ENCODE measurements at places on chromosomes 4 and X.

DNA sequence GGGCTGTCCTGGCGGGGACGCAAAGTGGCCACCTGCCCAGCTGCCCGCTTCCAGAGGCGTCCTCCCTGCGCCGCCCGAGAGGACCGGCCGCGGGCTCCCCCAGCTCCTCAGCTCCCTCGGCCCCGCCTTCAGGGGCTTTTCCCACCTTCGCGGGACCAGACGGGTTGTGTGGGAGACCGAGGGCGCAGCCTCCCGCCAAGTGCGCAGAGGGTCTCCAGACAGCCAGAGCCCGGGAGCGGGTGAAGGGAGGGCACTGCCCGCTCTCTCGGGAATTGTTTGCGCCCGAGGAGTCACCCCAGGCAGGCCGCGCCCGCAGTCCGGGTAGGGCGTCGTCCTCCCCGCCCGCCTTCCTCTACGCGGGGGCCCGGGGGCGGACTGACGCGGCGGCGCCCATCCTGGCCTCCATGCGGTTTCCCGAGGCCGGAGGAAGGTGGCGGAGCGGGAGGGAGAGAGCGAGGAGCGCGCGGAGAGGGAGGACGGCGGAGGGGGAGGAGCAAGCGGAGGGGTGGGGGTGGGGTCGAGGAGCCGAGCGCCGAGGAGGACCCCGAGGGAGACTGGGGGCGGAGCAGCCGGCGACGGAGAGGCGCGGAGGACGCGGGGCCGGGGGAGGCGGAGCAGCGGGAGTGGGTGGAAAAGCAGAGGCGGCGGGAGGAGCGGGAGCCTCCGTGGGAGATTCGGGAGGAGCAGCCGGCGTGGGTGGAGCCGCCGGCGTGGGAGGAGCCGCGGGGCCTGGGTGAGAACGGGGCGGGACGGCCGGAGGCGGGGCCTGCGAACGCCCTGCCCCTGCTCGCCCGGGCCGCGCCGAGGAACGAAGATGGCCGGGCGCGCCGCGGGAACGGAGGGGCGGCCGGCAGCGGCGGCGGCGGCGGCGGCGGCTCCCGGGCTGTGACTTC lies 47.5 kb downstream of the CLDN34 start:
- DNase-seq, result peak; percentile 81

DNA sequence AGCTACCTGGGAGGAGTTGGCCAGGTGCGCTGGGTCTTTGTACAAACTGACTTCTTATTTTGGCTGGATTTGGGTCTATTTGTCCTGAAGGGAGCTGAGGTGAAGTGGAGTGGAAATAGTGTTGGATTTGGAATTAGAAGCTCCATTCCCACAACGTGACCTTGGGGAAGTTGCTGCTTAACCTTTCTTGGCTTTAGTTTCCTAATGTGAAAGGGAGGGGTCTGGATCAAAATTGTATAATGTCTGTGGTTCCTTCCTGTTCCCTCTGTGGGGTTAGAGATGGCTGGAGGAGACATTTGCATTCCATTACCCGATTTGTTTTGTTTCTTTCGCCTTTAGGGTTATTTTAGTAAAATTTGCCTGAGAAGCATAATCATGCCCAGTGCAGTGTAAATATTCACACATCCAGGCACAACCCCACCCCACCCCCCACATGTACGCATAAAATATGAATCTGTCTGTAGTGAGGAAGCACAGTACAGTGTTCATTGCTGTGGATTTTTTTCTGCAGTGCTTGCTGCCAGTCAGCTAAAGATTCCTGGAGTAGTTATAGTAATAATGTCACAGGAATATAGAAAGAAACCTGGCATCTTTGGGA lies 21.5 kb downstream of the JADE1 start:
- DNase-seq, result no peak

- no peak for DNase-seq
These were observed 1668.1 kb upstream of the AGA start for GRCh38 chr4:179110356-179110755.

GRCh38 chrX:152936306-152936705 lies 38.4 kb downstream of the ZNF185 start:
- no peak for DNase-seq

DNA sequence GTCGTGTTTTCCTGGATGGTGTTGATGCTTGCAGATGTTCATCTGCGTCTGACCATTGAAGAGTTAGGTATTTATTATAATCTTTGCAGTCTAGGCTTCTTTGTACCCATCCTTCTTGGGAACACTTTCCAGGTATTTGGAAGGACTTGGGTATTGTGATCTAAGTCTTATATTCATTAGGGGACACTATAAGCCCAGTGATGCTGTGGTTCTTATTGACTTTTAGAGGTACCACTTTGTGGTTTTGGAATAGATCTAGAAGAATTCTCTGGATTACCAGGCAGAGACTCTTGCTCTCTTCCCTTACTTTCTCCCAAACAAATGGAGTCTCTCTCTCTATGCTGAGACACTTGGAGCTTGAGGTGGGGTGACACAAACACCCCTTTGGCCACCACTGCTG lies 41.6 kb downstream of the AFM start:
- no peak for DNase-seq

DNA sequence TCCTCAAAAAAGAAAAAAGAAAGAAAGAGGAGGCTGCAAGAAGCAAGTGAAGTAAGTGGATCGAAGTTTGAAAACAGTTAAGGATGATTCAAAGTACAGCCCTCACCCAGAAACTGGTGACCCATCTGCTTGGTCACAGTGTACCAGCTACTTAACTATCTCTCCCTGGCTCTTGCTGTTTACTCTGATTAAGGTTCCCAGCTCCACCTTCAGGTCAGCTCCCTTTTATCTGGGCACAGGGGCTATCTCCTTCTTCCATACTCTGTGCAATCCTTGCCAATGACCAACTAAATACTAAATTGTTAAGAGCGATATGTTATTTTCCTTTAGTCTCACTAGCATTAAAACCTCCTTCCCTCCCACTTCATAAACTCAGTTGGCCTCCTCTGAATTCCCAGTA lies 81.5 kb upstream of the SMIM10 start:
- no peak for DNase-seq

- no peak for DNase-seq
These were observed 98.7 kb downstream of the NFKB1 start for GRCh38 chr4:102599886-102600285.

GRCh38 chr4:74764119-74764518 lies 30.2 kb downstream of the BTC start:
- no peak for DNase-seq

DNA sequence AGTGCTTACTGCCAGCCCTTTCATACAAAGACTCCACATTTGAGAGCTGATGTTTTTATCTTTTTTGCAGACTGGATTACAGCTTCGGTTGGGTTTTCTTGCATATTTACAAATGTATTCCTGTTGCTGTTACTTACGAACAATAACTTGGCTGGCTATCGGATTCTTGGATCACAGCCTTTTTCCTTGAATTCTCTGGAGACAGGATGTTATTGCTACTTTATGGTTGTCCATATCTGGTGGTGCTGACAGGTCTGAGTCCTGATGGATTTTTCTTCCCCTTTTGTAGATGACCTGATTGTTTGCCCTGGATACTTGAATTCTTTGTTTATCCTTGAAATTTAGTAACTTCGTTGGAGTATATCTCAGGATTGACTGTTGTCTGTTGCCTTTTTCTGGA lies 77.7 kb downstream of the PDK3 start:
- no peak for DNase-seq

DNA sequence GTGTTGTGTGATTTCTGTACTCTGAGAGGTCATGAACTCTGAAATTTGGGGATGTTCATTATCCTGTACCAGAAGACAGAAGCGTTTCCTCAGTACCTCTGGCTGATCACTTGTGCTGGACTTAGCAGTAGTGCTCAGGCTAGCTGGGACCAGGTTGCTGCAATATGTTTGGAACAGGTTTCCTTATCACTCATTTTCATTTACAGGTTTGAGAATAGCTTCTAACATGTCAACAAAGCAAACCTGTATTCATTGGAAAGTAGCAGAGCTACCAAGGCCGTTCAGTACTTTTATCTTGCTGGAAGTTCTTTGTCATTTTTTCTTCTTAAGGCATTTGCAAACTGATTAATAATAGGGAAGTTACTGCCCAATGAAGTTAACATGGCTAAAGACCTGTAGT lies 242.9 kb upstream of the ANKRD50 start:
- DNase-seq, result no peak

- DNase-seq, result no peak
These were observed 47.9 kb downstream of the BEND4 start for GRCh38 chr4:42104521-42104920.

DNA sequence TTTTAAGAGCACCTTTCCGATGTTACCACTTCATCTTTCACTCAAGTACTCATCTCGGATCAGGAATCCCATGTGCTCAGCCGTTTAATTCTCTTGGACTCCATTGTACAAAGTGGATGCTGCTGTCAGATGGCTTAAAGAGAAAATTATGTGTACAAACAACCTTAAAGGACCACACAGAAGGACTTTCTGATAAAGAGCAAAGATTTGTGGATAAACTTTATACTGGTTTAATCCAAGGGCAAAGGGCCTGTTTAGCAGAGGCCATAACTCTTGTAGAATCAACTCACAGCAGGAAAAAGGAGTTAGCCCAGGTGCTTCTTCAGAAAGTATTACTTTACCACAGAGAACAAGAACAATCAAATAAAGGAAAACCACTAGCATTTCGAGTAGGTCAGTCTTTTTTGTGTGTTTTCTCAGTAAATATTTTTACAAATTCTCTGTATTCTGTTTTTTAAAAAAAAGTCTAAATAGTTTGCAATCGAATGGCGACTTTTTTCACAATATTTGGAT lies 20.1 kb downstream of the MMAA start:
- DNase-seq, result no peak

DNA sequence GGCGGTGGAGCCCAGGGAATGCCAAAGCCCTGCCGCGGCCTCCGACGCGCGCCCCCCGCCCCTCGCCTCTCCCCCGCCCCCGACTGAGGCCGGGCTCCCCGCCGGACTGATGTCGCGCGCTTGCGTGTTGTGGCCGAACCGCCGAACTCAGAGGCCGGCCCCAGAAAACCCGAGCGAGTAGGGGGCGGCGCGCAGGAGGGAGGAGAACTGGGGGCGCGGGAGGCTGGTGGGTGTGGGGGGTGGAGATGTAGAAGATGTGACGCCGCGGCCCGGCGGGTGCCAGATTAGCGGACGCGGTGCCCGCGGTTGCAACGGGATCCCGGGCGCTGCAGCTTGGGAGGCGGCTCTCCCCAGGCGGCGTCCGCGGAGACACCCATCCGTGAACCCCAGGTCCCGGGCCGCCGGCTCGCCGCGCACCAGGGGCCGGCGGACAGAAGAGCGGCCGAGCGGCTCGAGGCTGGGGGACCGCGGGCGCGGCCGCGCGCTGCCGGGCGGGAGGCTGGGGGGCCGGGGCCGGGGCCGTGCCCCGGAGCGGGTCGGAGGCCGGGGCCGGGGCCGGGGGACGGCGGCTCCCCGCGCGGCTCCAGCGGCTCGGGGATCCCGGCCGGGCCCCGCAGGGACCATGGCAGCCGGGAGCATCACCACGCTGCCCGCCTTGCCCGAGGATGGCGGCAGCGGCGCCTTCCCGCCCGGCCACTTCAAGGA lies at the start of gene FGF2:
Gene FGF2 (plus strand): TSS at position 279 of the 705 bp plus-strand sequence. CDS start 344 bp downstream, at position 623.
- DNase-seq, result no peak

DNA sequence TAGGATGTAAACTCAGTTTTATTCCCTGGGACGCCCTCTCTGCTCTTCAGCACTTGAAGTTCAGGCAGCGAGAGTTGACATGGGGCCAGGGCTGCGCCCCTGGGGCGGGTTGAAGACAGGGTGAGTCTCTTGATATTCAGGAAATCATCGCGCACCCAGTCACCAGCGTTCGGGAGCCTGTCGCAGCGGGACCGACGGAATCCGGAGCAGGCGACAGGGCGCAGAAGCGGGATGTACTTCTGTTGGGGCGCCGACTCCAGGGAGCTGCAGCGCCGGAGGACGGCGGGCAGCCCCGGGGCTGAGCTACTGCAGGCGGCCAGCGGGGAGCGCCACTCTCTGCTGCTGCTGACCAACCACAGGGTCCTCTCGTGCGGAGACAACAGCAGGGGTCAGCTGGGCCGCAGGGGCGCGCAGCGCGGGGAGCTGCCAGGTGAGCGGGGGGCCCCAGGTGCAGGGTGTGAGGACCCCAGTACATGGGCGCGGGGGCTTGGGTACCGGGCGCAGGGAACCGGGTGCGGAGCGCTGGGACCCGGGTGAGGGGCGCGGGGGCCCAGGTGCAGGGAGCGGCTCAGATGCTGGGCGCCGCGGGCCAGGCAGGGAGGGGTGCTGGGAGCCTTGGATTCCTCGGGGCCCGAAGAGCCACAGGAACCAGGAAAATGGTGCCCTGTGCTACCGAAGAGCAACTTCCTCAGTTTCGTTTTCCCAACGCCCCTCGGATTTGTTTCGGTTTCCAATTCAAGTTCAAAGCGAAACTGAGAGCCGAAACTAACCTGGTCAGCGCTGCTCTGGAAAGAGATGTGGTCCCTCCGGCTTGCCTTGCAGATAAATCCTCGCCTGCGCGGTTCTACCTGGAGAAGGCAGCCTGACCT lies at the start of gene HERC6:
Gene HERC6 (plus strand): TSS at position 162 of the 869 bp plus-strand sequence. CDS start 70 bp downstream, at position 232.
- peak; percentile 41 for DNase-seq

Data from 8988T (cell line).